ENCODE measurements at places on chromosomes 6 and 20.

- DNase-seq, result no peak
These were observed 67.7 kb upstream of the CD93 start for GRCh38 chr20:23153696-23154341.

DNA sequence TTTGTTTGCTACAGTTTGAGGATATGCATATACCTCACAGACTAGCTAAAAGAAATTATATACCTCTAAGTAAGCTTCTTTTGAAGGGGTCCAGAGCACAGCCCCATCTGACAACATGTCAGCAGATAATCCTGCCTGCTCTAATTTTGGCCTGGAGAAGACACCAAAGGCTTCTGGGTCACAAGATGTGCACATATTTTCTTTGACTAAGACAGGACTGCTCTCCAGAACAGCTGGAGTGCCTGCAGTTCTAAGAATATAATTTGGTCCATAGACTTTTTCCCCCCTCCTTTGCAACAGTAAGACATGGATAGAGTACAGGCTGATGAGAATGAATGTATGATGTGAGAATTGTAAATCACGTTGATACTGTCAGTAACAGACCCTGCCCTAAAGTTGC is 107.9 kb upstream of the KCNK16 start:
- DNase-seq, result no peak

DNA sequence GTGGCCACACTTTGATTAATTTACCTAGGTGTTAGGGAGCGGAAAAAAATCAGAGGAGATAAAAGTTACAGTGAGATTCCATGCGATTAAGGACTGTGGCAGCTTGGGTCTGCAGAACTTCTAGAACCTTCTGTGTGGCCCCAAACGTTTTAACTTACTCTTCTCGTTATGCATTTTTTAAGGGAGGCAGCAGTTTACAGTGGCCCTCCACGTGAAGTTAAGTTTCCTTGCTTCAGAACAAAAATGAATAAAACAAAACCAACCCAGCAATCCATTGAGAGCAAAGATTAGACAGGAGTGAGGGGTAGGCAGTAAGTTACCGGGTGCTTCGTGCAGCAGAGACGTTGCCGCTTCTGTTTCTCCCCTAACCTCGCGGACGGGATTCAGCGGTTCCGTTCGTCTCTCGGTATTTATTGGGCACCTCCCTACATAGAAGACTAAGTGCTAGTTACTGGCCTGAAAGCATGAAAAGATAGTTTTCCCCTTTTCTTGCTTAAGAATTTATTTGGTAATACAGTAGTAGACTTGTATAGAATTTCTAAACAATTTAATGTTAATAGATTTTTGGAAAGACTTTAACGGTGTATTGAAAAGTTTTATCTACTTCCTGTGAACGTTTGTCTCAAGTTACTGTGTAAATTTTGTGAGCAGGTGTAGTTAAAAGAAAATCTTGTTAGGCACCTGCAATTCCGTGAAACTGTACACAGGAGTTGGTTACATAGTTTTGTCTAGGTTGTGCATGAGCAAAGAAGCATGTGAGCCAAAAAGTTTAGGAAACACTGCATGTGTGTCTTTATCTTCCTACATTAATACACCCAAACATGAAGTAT is 1.1 kb downstream of the BAG2 start:
- DNase-seq, result peak; percentile 60

GRCh38 chr6:35581633-35582032 is 68.9 kb upstream of the TULP1 start:
- no peak for DNase-seq

GRCh38 chr6:36618366-36619355 is 24.5 kb downstream of the SRSF3 start:
- no peak for DNase-seq

- DNase-seq, result no peak
These were observed 70.9 kb upstream of the HLA-E start for GRCh38 chr6:30418448-30418847.

GRCh38 chr6:148370176-148370575 is 27.5 kb downstream of the SASH1 start:
- no peak for DNase-seq

- DNase-seq, result peak; percentile 14
These were observed 158.8 kb downstream of the CDH26 start for GRCh38 chr20:60117065-60117464.

DNA sequence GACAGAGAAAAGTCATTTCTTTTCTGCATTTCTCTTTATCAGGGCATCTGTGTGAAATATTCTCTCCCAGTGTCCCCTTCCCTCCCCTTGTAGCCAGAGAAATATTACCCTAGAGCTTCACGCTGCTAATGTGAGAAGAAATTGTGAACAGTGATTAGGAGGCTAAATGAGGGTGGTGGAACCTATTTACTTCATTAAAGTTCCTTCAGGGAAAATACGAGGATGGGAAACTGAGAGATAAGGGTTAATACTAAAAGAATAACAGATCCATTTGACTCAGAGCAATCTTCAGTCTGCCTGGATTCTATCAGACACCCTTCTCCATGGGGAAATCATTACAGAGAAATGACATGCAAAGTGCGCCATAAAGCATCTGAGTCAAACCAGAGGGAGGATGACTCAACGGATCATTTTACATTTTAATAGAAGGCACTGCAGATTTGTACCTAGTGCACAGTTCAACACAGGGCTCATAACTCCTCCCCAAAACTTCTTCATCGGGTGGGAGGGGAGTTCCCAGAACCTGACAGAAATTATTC is 131.3 kb downstream of the GJA10 start:
- peak; percentile 73 for DNase-seq

GRCh38 chr6:48678390-48678789 is 567.4 kb upstream of the PTCHD4 start:
- no peak for DNase-seq

- DNase-seq, result no peak
These were observed 44.5 kb downstream of the ATG5 start for GRCh38 chr6:106281088-106281487.

DNA sequence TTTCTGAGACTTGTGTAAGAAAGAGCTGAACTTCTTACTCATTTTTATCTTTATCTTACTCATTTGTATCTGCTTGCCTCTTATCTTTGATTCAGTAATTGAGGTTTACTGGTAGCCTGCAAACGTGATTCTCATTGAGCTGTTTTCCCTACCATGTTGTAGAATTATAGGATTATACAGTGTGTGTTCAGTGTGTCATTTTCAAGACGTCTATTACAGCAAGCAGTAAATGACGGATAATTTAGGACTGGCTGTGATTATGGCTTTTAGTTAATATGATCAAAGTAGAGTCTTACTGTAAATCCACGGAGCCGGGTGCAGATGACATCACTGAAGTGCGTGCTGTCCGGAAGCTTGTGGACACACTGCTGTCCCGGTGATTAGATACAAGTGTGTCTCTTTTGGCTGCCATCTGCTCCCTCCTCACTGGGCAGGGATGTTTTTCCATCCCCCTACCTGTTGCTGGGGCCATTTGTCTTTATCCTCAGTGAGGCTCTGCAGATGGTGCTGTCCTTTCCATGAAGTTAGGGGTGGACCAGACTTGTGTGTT is 6.0 kb downstream of the NELFCD start:
- DNase-seq, result no peak

DNA sequence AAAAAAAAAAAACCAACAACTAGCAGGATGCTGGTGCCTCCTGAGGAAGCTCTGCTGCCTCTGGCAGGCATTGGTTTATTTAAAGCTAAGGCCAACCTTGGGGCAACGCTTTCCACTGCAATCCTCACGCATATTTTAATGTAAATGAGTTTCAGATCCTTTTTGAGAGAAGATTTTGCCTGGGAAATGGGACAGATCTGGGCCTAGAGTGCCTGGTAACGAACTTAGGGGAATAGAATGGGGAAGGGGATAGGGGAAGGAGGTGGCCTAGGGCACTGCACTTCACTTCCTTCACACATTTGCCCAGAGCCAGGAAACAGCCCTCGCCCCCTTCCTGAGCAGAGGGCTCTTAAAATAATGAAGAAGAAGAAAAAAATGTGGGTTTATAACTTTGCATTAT is 132.7 kb upstream of the TMEM170B start:
- DNase-seq, result no peak

- DNase-seq, result peak; percentile 55
These were observed 479.0 kb upstream of the CITED2 start for GRCh38 chr6:139853302-139853992.

GRCh38 chr6:88167352-88167937 is 1.3 kb upstream of the CNR1 start:
- DNase-seq, result no peak

- DNase-seq, result peak; percentile 28
These were observed 587.8 kb downstream of the EPM2A start for GRCh38 chr6:145147559-145147958.

- DNase-seq, result no peak
These were observed 86.5 kb upstream of the CENPW start for GRCh38 chr6:126253431-126253830.

DNA sequence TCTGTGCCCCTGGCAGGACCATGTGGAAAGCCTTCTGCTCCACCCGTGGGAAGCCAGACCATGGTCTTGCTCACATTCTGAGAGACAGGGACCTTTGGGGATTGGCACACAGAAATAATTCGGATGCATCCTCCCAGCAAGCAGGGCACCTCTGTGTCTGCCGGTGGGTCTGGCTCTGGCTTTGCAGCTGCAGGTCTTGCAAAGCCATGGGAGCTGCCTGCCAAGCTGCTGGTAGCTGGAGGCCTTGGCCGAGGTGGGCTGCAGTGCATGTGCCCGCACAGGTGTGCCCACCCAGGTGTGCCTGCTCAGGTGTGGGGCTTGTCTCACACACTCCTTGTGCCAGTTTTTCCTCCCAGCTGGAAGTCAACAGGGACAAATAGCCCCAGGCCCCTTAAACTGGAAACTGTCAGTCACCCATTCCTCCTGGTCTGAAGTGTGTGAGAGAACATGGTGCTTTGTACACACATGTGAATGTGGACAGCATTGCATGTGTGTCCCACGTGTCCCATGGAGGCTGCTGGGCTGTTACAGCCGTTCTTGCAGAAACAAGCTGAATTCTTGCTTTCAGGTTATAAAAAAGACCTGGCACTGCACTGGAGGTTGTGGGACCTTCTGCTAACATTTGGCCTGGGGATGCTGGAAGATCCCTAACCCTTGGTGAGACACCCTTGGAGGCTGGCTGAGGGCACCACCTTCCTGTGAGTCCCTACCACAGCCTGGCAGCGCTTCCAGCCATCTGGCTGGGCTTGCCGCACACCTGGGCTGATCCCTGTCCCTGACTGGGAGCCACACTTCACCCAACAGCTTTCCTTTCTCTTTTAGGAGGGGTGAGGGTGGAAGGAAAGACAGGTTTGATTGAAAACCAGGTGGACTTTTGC is 54.9 kb upstream of the SMOC2 start:
- no peak for DNase-seq

- DNase-seq, result no peak
These were observed 4.7 kb downstream of the HLA-DRA start for GRCh38 chr6:32444433-32444832.

DNA sequence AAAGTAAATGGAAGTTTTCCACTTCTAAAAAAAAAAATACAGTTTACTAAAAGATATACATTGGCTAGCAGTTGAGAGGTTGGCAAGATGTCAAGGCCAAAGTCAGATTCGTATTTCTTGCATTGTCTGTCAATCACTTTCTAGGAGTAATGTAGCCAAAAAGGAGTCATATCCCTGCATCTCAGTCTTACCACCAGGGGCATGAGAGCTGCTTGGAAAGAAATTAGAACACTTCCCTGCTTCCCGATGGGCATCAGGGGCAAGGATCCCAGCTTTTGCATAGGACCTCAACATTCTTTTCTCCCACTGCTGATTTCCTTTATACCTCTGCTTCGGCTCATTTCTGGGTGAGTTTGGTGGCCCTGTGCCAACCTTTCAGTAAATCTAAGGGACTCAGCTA is 581.0 kb upstream of the MAP3K7 start:
- DNase-seq, result no peak

DNA sequence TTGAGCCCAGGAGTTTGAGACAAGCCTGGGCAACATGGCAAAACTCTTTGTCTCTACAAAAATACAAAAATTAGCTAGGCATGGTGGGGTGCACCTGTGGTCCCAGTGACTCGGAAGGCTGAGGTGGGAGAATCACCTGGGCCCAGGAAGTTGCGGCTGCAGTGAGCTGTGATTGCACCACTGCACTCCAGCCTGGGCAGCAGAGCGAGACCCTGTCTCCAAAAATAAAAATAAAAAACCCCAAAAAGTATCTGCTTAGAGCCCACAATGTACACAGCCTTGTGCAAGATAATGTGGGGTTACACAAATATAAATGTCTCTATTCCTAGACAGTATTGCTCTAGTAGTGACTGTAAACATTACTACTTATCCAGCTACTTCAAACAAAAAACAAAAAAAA is 5.9 kb downstream of the ESF1 start:
- no peak for DNase-seq

DNA sequence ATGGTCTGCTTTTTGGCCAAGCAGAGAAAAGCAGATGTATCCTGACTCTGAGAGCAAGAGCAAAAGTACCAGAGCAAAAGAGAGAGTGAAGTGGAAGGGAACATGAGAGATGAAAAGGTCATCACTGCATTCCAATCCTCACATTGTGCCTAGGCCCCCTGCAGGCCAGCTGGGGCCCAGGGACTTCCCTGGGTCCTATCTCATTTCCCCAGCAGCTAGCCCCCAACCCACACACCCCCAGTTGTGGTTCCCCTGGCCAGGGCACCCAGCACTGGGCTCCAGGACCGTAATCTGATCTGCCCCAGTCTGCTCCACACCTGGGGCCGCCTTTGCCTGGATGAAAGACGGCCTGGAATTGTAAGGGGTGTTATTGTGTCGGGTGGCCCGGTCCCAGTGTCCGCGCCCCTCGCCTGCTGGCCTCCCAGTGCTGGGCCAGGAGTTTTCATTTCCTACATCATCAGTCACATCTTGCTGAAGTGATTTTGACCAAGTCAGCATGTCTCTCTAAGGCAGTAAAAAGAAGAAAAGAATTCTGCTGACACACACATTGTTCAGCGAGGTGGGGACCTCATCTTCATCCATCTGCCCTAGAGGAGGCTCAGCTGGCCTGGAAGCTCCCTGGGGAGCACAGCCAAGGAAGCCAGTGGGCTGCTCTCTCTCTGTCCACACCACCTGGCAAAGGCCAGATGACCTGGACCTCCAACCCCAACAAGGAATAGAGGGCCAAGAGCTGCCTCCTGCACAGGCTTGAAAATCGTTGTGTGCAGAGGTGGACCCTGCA is 4.0 kb upstream of the BMP7 start:
- no peak for DNase-seq

DNA sequence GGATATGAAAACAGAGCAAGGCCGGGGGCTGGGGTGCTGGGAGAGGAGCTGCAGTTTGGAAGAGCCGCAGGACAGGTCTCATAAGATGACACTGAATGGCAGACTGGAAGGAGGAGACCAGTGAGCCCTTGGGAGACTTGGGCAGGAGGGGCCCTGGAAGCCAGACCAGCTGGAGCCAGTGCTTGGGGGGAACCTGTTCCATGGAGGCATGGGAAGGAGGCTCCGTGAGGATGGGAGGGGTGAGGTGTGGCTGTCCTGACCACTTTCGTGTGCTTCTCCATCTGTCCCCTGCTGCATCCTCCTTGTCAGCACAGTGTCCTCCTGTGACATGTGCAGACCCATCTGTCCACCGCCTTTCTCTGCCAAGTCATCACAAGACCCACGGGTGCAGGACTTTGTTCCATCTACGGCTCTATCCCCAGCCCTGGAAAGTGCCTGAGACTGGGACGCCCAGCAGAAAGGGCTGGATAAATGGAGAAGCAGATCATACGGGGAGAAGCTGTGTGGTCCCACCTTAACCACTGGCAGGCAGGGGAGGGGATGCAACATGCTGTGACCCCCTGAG is 84.8 kb upstream of the MPC1 start:
- no peak for DNase-seq

GRCh38 chr6:27297857-27298730 is 14.0 kb downstream of the POM121L2 start:
- DNase-seq, result peak; percentile 38

GRCh38 chr20:31901615-31902014 is 31.2 kb downstream of the TTLL9 start:
- no peak for DNase-seq

- peak; percentile 88 for DNase-seq
These were observed 17.3 kb downstream of the EEF1E1 start for GRCh38 chr6:8085053-8085511.
